ENCODE measurements at places on chromosomes 2 and 18.

GRCh38 chr2:38524580-38524979 is 78.1 kb downstream of the HNRNPLL start:
- no peak for DNase-seq

DNA sequence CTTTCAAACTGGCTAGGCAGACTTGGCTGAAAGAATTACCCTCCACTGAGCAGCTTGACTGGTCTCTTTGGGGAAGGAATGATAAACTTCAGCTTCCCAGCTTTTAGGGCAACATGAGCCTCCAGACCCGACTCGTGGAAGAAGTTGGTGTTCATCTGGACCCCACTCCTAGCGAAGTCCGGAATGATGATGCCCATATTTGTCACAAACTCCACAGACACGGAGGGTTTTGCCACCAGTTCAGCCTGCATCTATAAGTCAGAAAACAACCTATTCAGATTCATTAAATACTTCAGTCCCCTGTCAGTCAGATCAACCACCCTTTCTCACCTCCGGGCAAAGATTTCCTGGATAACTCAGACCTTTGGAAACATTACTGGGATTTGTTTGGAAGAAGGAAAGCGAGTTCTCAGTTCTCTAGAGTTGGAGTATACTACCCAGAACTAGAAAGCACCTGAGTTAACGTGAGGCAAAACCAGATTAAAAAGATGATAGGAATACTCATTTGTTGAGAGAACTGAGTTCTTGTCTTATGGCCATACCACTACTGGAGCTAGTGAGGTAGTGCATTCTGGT is 21.0 kb downstream of the APOB start:
- no peak for DNase-seq

GRCh38 chr2:71891155-71891554 is 256.5 kb downstream of the CYP26B1 start:
- no peak for DNase-seq

DNA sequence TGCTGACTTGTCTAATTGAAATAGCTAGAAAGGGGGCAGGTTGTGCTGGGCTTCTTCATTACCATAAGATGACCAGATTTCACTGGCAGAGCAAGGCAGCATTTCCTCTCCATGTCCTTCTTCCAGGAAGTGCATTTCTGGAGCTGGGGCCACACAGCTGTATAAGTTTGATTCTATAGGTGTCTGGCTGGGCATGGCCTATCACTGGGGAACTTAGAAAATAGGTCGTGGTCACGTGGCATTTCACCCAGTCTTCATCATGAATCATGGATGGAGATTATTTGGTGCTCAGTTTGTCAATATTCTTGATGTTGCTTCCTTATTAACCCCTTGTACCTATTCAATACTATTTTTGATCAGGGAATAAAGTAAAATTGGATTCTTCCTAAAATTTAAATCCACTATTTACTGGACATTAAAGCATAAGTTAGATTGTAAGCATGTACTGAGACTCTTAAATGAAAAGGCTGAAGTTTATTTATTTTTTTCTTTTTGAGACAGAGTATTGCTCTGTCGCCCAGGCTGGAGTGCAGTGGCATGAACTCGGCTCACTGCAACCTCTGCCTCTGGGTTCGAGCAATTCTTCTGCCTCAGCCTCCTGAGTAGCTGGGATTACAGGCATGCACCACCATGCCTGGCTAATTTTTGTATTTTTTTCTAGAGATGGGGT is 49.5 kb upstream of the TMEM87B start:
- no peak for DNase-seq

- no peak for DNase-seq
Measured at GRCh38 chr18:23612434-23613090, 26.3 kb upstream of the NPC1 start.

DNA sequence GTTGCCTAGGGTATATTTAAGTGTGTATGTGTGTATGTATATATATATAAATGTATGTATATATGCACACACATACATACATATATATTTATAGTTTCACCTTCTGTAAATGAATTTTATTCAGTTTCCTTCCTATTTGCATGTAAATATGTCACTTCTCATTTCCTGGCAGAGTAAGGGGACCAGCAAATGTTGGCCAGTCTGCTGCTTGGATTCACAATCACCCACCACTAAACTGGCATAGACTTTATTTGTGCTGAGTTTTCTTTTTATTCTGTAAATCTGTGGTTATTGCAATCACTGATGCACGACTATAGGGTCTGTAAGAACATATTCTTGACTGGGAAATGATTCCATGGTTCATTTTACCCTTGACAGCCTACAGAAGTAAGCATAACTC is 640.4 kb upstream of the FAM98A start:
- DNase-seq: no peak

DNA sequence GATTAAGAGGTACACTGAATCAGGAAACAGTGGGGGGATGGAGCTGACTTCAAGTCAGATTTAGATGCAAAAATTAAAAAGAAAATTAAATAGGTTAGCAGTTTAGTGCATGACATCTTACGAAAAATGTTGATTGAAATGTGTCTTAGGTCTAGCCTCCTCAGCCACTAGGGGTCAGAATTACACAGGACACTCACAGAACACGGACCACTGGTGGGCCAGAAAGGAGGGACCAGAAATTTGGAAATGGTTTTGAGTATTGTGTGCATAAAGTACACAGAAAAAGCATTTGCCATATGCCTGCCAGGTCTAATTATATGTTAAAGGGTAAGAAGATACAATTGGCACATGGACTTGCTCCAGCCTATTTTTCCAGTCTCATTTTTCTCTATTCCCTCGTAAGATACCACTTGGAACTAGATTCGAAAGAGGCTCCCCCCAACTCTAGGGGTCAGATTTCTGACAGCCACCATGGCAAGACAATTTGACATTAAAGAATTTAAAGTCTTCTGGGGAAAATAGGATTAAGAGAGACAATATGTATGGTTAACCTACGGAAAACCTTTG is 550.2 kb upstream of the SETBP1 start:
- no peak for DNase-seq
